ENCODE measurements at places on chromosomes 13 and 19. TPM values are rescaled to one million over a fixed set of nuclear protein-coding genes. Genes with fewer than 3 reads are reported as not detected.

Gene CD37
- not detected for total RNA-seq

Gene FXYD1
- total RNA-seq: 1.4 TPM

Gene KLK3
- not detected for total RNA-seq

Gene MEX3D
- 42.0 TPM for total RNA-seq

Gene KLC3
- 0.19 TPM for total RNA-seq

Gene MEDAG
- 95.8 TPM for total RNA-seq

Gene HAUS8
- total RNA-seq: 9.4 TPM
